ENCODE measurements at places on chromosomes 5 and 9. TPM values are rescaled to one million over a fixed set of nuclear protein-coding genes. Genes with fewer than 3 reads are reported as not detected.

Gene SMIM33
- not detected for total RNA-seq

Gene SH3RF2
- total RNA-seq, result 6.2 TPM

Gene MRPS27
- total RNA-seq, result 59.0 TPM

Gene RNF183
- total RNA-seq, result not detected

Gene IL12B
- total RNA-seq, result not detected

- no peak for DNase-seq
Observed at GRCh38 chr5:8641786-8642505, 773.0 kb downstream of the MTRR start.

DNA sequence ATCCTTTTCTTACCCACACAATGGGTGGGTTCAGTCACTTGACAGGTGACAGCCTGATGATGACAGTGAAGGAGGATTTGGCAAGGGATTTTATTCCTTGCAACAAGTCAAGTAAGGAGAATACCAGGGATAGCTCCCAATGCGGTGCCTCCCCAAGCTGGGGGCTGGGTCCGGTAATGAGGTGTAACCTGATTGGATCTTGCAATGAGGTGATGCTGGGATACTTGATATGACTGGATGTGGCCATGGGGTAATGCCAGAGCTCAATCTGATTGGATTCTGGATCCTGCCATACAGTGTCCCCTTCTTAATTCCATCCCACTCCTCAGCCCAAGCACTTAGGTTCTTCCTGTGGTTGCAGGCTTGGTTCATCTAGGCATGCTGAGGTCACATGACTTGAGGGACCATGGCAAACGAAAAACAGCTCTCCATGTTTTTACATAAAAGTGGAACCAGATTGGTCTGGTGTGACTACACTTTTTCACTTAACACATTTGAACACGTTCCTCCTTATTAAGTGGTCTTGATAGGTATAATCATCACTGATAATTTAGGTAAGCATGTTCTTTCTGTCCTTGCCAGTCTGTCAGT, 181.1 kb downstream of the PDZD2 start:
- DNase-seq, result no peak

DNA sequence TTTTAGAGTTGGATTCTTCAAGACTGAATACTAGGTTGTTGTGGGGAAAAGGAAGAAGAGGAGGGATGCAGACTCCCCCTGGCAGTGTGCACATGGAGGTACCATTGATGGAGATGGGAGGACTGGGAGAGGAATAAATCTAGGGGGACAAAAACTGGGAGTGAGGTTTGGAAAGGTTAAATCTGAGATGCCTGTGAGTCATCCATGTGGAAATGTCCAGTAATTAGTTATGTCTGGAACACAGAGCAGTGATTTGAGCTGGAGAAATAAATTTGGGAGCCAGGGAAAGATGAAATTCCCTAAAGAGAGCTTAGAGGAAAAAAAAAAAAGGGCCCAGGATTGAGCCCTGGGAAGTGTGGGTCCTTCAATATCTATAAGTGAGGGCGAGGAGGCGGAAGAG, 8.0 kb upstream of the CCIN start:
- DNase-seq, result no peak

DNA sequence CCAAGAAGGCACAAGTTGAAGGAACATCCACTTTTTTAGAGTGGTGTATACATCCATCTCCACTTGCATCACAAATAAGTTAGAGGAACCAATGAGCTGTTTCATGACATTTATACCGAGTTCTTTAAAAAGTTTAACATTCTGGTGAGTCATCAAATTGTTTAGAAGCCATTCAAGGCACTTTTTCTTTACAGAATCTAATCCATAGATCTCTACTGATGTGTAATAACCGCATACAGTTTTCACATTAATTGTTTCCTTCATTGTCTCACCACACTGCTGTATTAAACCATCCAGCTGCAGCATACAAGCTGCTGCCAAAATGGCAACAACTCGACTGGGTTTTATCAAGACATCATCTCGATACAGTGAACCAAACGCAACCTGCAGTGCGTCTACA, 744 bp downstream of the GMCL2 start:
- DNase-seq, result peak; percentile 76

- DNase-seq, result no peak
Observed at GRCh38 chr9:75604661-75605060, 285.8 kb upstream of the PCSK5 start.

GRCh38 chr5:16812911-16813310, 123.2 kb downstream of the MYO10 start:
- peak; percentile 99 for DNase-seq

DNA sequence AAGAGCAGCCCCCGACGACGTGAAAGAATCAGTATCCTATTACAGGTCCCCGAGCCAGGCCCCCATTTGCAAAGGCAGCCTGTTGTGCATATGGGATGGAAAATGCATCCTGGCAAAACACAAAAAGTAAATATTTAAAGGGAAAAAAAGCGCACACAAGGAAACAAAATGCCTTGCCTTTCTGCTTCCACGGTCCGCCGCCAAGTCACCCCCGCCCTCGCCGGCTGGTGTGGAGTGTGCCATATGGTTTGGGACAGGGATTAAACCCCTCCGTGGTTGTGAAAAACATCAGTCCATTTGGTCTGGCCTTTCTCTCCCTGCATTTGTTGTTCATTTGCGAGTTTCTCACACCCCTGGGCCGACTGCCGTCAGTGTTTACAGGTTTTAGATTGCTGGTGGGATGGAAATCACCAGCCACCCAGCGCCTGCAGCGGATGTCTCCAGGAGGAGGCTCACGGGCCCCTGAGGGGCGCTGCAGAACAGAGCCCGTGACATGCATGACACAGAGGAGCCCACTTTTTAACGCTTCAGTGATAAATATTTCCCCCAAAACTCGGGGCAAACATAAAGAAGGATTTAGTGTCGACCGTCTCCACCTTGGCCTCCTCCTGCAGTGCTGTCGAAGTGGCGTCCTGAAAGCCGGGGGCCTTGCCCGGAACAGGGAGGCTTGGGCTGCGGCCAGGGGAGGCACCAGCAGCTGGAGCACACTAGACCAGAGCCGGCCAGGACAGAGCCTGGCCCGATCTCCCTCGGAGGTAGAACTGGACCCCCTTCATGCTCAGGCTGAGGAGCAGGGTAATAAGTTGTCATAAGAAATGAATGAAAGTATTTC, 161.5 kb downstream of the HSD17B3 start:
- no peak for DNase-seq

DNA sequence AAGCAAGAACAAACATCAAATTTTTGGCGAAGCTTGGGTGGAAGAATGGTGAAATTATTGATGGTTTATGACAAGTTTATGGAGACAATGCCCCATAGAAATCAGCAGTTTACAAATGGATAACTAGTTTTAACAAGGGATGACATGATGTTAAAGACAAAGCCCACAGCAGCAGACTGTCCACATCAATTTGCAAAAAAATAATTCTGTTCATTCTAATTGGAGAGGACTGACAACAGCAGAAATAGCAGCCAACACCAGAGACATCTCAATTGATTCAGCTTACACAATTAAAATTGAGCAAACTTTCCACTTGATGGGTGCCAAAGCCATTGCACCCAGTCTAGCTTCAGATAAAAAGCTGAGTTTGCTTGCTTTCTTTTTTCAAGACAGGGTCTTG, 82.7 kb upstream of the STK32A start:
- no peak for DNase-seq

DNA sequence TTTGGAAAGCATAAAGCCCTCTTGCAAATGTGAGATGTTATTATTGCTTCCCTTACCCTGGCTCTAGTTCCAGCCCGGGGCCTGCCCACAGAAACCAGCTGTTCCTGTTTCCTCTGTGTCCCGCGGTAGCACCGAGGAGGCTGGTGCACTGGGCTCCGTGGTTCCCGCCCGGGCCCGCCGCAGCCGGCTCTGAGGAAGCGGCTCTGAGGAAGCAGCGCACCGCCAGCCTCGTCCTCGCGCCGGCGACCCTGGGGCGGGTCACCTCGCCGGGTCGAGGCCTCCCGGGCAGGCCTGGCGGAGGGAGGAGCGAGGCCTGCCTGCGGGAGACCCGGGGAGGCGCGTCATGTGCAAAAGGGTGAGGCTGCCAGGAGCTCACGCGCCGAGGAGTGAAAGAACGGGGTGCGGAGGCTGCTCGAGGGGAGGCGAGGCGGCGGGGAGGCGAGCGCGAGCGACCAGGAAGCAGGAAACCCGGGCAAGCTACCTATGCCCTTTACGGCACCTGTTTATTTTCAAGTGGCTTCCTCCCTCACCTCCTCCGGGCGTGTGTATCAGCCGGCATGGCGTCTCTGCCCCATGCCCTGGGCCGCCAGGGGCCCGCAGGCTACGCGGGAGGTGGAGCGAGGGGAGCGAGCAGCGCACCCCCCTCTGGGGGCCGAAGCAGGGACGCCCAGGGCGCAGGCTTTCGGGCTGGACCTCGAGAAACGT, 61.3 kb upstream of the MEGF10 start:
- peak; percentile 51 for DNase-seq

All from PC-3 (cell line).